Right ventricle myocardium superior (tissue), 1 donor: ENCODE measurements at places on chromosomes 7 and 10. TPM values are rescaled to one million over a fixed set of nuclear protein-coding genes. Genes with fewer than 3 reads are reported as not detected.

Gene CASD1
- 15.1 TPM for total RNA-seq

Gene OPALIN
- total RNA-seq = not detected

Gene OGDHL
- total RNA-seq = 1.8 TPM

Gene CPEB3
- 14.4 TPM for total RNA-seq

Gene LIPK
- total RNA-seq = not detected

Gene GOT1
- total RNA-seq = 516 TPM

Gene BLNK
- total RNA-seq = 0.73 TPM

Gene TMEM178B
- total RNA-seq = 35.4 TPM

Gene TMEM196
- total RNA-seq = not detected

GRCh38 chr10:114495303-114495702, 91.0 kb upstream of the AFAP1L2 start:
- DNase-seq = no peak

DNA sequence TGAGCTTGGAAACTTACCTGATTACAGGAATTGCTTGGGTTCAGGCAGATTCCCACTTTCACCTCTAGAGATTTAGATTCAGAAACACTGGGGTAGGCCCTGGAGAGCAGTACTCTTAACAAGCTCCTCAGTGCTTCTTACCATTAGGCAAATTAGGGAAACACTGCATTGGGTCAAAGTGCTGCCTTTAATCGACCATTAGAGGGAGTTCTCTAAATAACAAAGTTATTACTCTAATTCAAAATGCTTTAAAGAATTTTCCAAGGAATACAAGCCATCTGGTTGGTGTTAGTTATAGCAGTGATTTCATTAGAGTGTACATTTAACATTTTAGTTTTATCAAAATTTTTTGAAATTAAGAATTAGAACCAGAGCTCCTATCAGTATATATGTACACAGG, 324.5 kb downstream of the GFRA1 start:
- DNase-seq = no peak

- DNase-seq = no peak
Observed at GRCh38 chr7:74058486-74058885, 25.1 kb upstream of the LIMK1 start.

GRCh38 chr7:158929306-158929705, 72.9 kb downstream of the DYNC2I1 start:
- no peak for DNase-seq

- DNase-seq = no peak
Observed at GRCh38 chr7:22660293-22660692, 66.7 kb upstream of the IL6 start.

GRCh38 chr10:76906256-76906655, 731.4 kb downstream of the KCNMA1 start:
- no peak for DNase-seq

GRCh38 chr7:86964973-86965726, 94.3 kb downstream of the ELAPOR2 start:
- no peak for DNase-seq

- no peak for DNase-seq
Observed at GRCh38 chr7:42053834-42054233, 183.2 kb downstream of the GLI3 start.

DNA sequence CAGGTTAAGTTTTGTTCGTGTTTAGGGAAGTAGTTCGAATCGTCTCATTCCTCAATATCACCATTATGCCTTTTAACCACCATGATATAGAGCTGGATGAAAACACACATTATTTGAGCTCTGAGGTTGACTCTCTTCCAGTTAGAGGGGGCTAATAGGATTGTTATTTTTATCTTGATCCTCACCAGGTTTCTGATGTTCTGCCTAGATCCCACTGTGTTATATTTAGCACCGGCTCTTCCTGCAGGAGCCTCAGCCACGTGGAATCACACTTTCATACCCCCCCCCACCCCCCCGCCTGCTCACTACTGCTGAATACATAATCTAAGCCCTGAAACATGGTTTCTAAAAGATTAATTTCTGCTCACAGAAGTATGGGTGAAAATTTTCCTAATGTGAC, 88.3 kb downstream of the NRCAM start:
- DNase-seq = no peak

DNA sequence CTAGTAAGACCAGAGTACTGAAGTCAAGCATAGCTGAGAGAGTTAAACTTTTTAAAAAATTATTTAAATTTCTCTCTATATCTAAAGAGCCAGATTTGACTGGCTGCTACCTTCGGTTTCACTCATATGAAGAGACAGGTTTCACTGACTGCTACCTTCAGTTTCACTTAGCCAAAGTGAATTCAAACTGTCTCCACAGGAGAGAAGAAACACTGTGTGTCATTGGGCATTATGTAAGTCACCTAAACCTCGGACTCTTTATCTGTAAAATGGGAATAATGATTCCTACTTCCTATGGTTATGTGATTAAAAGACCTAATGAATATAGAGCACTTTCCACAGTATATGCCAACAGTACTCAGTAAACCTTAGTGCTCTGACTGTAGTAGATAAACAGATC, 41.6 kb upstream of the MET start:
- DNase-seq = no peak

DNA sequence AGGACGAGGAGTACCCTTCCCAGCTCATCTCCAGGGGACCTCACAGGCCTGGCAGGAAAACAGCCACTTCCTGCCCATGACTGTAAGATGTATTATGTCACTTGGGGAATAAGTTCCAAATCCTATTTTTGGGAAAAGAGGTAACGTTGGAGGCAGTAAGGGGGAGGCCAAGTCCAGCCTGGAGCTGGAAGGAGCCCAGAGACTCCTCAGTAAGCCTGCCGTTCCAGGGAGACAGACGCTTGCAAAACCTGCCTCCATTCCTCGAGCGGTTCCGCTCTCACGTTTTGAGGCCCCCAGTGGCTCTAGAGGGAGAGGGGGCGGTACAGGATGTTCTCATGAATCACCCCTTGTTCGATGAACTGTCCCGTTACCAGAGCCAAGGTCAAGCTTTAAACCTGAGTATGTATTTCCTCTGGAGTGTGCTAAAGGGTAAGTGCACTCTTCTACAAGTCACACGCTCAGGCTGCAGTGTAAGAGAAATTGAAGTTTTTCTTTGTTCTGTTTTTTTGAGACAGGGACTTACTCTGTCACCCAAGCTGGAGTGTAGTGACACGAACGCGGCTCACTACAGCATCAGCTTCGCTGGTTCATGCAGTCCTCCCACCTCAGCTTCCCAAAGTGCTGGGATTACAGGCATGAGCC, 45.5 kb upstream of the CYTH3 start:
- DNase-seq = peak; percentile 82

GRCh38 chr7:102036958-102037357, 219.5 kb downstream of the CUX1 start:
- DNase-seq = no peak

DNA sequence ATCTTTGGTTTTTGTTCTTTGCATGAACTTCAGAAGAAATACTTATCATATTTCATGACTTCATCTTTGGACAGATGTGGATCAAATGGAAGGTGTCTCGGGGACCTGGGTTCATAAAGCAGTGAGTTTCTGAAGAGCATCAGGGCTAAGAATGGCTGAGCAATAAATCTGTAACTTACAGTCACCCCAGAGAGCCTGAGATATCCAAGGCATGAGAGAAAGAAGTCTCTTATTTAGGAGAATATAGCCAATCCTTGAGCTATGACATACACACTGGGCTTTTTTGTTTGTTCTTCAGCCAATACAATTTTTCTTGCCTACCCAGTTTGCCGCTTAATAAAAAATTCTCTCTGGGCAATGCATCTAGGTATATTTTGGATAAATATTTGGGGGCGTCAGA, 252.6 kb upstream of the INHBA start:
- DNase-seq = no peak

DNA sequence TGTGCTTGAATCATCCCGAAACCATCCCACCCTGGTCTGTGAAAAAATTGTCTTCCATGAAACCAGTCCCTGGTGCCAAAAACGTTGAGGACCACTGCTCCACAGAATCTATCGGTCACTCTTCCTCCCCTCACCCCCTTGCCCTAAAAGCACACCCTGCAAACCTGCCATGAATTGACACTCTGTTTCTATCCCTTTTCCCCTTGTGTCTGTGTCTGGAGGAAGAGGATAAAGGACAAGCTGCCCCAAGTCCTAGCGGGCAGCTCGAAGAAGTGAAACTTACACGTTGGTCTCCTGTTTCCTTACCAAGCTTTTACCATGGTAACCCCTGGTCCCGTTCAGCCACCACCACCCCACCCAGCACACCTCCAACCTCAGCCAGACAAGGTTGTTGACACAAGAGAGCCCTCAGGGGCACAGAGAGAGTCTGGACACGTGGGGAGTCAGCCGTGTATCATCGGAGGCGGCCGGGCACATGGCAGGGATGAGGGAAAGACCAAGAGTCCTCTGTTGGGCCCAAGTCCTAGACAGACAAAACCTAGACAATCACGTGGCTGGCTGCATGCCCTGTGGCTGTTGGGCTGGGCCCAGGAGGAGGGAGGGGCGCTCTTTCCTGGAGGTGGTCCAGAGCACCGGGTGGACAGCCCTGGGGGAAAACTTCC, 784 bp upstream of the SERPINE1 start:
- peak; percentile 80 for DNase-seq

DNA sequence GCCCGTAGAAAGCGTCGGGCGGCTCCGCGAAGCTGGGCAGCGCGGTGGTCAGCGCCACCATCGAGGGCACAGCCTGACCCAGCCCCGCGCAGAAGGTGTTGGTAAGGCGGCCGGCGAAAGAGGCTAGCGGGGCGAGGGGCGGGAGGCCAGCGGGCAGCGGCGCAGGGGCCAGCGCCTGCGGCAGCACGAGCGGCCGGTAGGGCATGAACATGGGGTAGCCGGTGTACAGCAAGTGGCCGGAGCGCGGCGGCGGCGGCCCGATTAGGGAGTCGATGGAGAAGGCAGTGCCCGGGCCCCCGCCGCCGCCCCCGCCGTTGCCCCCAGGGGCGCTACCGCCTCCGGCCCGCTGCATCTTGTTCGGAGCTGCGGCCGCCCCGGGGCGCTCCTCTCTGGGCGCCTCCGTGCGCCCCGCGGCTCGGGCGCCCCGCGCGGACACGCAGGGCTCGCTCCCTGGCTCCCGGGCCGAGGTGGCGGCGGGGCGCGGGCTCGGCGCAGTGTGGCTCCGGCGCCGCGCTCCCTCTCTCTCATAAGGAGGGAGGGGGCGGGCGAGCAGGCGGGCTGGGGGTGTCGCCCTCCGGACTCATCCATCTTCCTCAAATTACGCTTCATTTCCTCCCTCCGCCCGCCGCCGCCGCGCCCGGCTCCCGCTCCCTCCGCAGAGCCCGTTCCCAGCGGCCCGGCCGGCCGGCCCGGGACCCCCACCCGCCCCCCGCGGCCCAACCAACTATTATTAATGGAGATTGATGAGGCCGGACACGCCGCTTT, at the start of gene GBX1:
GBX1 (minus strand) TSS at position 498 of the 765 bp plus-strand sequence; CDS start at position 352, 146 bp downstream.
- no peak for DNase-seq

GRCh38 chr10:86188326-86188725, 178.3 kb downstream of the GRID1 start:
- DNase-seq = no peak

DNA sequence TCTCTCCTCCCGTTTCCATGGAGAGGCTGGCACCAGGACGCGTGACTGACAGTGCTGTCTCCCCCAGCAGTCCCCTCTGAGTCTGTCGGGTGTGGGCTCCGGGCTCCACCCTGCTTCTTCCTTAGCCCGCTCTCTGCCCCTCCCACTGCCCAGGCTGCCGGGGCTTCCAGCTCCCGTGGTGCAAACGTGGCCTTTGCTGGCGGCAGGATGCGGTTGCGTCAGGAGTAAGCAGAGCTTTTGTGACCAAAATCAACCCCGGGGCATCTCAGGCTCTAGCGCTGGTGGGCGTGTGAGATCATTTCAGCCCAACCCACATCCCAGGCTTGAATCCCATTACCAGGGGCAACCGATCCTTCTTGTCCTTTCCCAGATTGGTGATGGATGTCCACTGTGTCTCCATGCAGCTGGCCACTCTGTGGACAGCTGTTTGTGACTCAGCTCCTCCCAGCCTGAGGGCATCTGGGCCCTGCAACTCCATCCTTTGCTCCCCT, 28.2 kb downstream of the PTPRE start:
- no peak for DNase-seq

DNA sequence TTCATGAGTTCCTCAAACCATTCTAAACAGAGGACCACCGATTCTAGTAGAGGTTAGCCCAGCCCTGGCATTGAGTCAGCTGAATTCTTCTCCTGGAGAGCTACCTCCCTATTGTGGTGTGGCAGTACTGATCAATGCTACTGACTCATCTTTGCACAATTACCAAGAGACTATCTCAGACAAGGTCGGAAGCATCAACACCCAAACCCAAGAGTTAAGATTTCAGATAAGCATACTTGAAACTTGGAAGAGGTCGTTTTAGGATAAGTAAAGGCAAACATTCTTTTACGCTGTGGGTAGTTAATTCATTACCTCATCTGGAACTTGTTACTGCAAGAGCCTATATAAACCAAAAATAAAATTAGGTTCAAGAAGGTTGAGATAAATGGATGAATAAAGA, 154.6 kb upstream of the NRBF2 start:
- no peak for DNase-seq

GRCh38 chr10:113434950-113435349, 117.9 kb upstream of the HABP2 start:
- no peak for DNase-seq

DNA sequence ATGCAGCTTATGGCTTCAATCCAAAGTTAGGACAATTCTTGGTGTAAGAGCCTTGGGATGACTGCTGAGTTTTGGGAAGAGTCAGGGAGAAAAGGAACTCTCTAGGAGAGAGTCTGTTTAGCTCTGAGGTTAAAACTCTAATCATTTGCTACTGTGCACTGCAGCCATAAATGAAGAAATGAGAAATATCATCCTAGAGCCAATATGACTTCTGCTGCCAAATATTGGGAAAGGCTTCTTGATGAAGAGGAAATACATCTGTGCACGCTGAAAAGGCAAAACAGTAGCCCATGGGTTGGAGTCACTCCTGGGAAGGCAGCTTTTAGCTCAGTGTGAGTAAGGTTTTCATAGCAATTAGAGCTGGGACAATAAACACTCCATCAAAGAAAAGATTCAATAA, 308.8 kb downstream of the SFMBT2 start:
- no peak for DNase-seq

- DNase-seq = no peak
Observed at GRCh38 chr7:120738816-120739215, 119.1 kb downstream of the TSPAN12 start.

DNA sequence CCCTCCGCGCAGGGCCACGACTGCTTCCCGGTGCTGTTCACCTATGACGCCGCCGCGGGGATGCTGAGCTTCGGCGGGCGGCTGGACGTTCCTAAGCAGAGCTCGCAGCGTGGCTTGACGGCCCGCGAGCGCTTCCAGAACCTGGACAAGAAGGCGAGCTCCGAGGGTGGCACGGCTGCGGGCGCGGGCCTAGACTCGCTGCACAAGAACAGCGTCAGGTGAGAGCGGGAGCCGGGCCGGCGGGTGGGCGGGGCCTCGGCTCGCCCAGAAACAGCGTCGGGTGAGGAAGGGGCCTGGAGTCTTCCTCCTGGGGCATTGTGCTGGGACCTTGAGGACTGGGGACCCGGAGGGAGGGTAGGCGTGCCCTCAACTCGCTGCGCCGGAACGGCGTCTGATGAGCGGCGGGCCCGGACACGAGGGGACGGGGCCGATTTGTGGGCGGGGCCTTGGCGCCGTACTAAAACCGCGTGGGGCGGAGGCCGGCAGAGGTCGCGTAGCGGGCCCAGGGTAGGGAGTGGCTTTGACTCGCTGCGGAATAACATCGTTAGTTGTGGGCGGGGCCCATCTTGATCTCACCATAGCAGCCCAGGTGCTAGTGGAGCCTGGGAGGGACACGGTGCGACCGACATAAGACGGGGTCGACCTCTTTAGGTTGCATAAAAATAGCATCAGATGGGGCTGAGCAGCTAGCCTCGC, 15.6 kb downstream of the PDAP1 start:
- DNase-seq = peak; percentile 90
